ENCODE measurements at places on chromosomes 1 and 21. TPM values are rescaled to one million over a fixed set of nuclear protein-coding genes. Genes with fewer than 3 reads are reported as not detected.

The C1QA gene
- total RNA-seq: not detected

The SLAMF7 gene
- 1.8 TPM for total RNA-seq

GRCh38 chr1:53270107-53270506, 31.8 kb upstream of the MAGOH start:
- no peak for DNase-seq

DNA sequence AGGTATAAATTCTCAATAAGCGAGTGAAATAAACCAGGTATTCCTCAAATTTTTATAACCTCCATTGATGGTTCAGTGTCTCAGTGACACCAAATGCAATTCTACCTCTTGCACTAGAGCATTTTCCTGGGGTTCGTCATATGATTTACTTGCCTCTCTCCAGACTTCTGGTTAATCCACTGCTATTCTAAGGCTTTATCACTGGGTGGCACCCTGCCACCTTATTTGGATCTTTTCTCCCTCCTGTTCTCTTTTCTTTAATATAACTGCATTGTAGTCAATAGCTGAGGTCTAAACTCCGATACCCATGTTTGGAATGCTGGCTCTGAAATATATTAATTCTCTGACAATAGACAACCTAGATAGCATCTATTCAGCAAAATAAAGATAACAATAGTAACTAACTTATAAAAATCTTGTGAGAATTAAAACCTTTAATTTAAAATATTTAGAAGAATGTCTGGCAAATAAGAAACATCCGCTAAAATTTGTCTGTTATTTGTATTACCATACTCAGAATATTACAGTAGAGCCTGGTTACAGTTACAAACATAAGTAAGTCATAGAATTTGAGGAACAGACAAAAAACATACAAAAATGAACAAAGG, 436.4 kb downstream of the PLA2G4A start:
- peak; percentile 66 for DNase-seq

DNA sequence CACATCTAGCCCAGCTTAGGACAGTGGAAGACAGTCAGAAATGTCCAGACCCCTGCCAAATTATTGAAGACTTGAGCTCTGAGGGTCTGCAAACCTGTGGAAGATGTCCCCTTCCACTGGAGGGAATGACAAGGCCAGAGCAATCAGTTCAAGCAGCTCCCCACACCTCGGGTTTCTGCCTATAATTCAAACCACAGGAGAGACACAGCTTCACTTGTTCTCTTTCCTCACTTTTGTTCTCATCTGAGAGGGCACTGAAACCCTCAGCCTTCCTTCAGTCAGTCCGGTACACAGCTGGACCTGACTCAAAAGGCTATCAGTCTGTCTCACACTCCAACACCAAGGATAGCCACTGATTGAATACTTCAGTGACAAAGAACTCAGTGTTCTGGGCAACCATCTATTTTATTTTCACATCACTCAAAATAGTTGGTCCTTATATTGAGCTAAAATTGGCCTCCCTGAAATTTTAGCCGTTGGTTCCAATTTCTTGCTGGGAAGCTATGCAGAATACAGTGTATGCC, 70.1 kb downstream of the TENT5C start:
- no peak for DNase-seq

DNA sequence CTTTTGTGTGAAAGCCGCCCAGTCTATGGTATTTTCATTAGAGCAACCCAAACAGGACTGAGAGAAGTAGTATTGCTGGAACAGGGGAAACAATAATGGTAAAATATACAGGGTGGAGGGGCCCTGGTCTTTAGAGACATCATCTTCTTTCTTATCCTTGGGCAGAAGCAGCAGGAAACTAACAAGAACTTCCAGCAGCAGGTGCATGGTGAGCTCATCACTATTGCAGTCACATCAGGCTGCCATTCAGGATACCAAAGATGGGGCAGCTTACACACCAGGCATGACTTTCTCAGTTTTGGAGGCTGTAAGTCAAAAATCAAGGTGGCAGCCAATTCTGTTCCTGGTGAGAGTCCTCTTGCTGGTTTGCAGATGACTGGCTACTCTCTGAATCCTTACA, 478.3 kb upstream of the RUNX1 start:
- DNase-seq: no peak

DNA sequence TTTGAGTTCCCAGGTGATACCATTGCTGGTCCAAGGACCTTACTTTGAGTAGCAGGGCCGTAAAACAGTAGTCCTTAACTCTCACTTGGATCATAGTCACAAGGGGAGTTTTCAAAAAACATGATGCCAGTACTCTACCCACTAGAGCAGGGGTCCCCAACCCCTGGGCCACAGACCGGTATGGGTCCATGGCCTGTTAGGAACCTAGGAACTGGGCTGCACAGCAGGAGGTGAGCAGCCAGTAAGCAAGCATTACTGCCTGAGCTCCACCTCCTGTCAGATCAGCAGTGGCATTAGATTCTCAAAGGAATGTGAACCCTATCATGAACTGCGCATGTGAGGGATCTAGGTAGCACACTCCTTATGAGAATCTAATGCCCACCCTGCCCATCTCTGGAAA, 39.7 kb upstream of the KCNQ4 start:
- DNase-seq: no peak

- no peak for DNase-seq
Measured at GRCh38 chr1:36764798-36765197, 269.5 kb downstream of the GRIK3 start.

DNA sequence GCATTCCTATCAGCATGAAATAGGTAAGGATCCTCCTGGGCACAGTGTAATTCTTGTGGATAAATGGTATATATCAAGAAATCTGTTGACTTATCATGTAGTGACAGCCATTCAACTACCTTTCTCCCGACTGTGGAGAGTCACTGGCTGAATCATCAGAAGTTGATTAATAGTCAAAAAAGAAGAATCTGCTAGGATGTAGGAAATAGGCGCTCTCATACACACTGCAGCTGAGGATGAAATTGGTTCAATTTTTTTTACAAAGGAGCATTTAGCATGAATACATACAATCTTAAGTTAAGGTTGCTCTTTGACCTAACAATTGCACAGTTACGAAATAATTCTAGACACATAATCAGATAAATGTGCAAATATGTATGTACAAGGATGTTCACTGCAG, 486.8 kb downstream of the ADGRL2 start:
- no peak for DNase-seq
